ENCODE measurements at places on chromosomes 1 and 21. TPM values are rescaled to one million over a fixed set of nuclear protein-coding genes. Genes with fewer than 3 reads are reported as not detected.
A peak's percentile ranks its signal among the peaks of the same experiment; 100 is the strongest.

ASTN1 gene
- 54.9 TPM for total RNA-seq

- no peaks in the 10 kb centered on the region for H3K27me3 ChIP-seq
- H3K4me3 ChIP-seq: no peak overlapping the region
- DNase-seq: no peak
- no peak overlapping the region for H3K27ac ChIP-seq
- H3K36me3 ChIP-seq: no peaks in the 10 kb centered on the region
Observed at GRCh38 chr21:39353295-39353694, 4.4 kb upstream of the HMGN1 start.

DNA sequence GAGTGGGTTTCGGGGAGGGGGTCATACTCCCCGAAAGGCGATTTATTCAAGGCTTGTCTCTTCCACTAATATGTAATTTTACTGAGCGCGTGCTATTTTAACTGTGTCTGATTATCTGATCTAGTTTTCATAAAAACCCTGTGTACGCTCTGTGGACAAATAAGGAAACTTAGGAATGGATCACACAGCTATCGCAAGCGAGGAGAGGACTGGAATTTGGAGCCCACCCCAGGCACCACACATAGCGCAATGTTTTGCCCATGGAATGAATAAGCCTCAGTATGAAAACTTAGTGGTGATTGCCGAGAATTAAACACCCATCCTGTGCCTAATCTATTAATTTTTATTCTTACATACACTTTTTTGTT lies 9.8 kb upstream of the RAB42 start:
- no peaks in the 10 kb centered on the region for H3K27me3 ChIP-seq
- H3K4me1 ChIP-seq: peaks cover 5% of the 10 kb centered on the region
- peak overlapping the region; percentile 45 for H3K27ac ChIP-seq
- no peak for DNase-seq
- H3K4me3 ChIP-seq: peak overlapping the region; percentile 95
- H3K36me3 ChIP-seq: no peaks in the 10 kb centered on the region

GRCh38 chr1:6423321-6423999 lies 1.1 kb upstream of the ESPN start:
- no peak overlapping the region for H3K27ac ChIP-seq
- no peak overlapping the region for H3K4me3 ChIP-seq
- H3K4me1 ChIP-seq: peaks cover 51% of the 10 kb centered on the region
- peaks cover 49% of the 10 kb centered on the region for H3K27me3 ChIP-seq
- no peaks in the 10 kb centered on the region for H3K36me3 ChIP-seq

- peaks cover 40% of the 10 kb centered on the region for H3K4me1 ChIP-seq
- H3K27me3 ChIP-seq: no peaks in the 10 kb centered on the region
- no peak overlapping the region for H3K27ac ChIP-seq
- H3K36me3 ChIP-seq: no peaks in the 10 kb centered on the region
- no peak for DNase-seq
Observed at GRCh38 chr1:231695439-231696255, 69.1 kb downstream of the DISC1 start.

Measured in adrenal gland (tissue), 19 donors.